Stimulated activated memory B cell treated with anti-CD40 and anti-IgM and Interleukin-4, amounts not matched to agents 10 μg/mL and 1 μg/mL and 100 μg/mL, for 72 hours (primary cell): ENCODE measurements at places on chromosomes 16 and 17.
A peak's percentile ranks its signal among the peaks of the same experiment; 100 is the strongest.

DNA sequence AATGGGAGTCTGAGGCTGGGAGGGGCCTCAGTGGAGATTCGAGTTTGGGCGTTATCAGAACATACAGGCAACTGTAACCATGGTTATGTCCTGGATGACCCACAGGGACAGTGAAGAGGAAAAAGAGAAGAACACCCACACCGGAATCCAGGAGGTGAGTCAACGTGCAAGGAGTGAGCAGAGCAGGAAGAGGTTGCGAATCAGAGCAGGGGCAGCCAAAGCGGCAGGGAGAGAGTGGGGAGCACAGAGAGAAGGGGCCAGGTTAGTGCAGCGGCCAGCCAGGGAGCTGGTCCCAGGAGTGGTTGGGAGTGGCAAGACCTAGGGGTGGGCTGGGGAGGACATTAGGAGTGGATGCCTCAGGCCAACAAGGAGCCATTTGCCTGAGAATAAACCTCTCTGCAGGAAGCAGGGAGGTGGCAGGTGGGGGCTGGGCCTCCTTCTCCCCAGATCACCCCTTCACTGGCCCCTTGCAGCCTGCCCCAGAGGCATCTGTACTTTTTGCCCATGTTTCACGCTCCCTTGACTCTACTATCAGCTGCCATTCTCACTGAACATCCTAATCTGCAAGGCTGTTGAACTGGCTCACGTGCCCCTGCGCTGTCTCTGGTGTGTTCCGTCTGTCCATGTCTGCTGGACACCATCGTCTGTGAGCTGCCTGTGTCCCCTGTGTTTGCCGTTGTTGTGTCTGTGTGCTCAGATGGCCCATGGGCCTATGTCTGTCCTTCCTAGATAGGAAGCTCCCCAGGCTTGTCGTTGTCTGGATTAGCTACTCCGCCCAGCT lies 5.1 kb downstream of the KRT13 start:
- no peak for ATAC-seq

DNA sequence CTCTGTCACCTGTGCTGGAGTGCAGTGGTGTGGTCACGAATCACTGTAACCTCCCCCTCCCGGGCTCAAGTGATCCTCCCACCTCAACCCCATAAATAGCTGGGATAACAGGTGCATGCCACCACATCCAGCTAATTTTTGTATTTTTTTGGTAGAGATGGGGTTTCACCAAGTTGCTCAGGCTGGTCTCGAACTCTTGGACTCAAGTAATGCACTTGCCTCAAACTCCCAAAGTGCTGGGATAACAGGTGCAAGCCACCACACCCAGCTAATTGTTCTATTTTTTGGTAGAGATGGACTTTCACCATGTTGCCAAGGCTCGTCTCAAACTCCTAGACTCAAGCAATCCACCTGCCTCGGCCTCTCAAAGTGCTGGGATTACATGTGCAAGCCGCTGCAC lies 86.5 kb downstream of the STH start:
- no peak for ATAC-seq

DNA sequence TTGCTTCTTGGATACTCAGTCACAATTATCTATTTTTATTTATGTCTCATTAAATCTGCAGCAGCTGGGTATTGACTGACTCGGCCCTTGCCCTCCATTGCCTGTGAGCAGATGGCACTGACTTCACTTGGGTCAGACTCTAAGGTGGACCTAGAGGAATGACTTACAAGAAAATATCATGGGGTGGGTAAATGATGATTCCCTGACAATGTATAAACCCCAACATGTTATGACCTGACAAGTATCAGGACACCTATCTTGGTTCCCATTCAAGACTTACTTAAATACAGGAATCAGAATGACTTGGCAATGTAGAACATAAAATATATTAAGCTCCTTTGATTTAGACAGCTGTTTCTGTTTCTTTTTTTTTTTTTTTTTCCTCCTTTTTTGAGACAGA lies 953.5 kb downstream of the CDH11 start:
- no peak for ATAC-seq

DNA sequence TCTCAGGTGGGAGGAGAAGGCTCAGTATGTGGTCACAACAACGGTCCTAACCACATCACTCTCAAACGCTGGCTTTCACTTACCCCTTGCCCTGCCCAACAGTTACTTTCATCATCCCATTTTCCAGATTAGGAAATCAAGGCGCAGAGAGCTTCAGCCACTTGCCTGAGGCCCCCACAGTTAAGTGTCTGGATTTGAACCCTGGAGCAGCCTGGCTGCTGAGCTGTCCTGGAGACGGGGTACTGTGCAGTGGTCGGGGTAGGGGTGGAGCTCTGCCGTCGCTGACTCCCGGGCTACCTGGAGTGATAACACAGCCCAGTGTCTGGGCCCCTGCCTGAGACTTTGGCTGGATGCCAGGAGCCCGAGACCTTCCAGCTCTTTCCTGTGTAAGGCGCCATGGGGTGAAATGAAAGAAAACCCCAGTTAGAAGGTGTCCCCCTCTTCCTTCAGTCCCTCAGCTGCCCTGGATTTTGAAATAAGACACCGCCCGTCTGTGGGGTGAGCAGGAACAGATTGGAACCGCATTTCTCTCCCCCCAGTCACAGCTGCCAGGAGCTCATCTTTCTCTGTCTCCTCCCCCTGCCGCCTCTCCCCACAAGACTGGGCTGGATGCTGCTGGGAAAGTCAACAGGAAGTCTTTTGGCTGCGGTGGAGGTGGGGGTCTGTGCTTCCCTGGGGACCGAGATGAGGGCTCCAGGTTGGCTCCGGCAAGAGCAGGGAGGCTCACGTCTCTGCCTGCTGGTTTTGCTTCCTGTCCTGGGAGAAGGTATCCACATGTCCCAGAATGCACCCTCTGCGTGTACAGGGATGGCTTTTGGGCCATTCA lies 280.2 kb downstream of the SEC14L1 start:
- peak; percentile 14 for ATAC-seq

GRCh38 chr16:87053016-87053982 lies 263.9 kb downstream of the C16orf95 start:
- no peak for ATAC-seq
